ENCODE measurements at places on chromosomes 5 and 9.

DNA sequence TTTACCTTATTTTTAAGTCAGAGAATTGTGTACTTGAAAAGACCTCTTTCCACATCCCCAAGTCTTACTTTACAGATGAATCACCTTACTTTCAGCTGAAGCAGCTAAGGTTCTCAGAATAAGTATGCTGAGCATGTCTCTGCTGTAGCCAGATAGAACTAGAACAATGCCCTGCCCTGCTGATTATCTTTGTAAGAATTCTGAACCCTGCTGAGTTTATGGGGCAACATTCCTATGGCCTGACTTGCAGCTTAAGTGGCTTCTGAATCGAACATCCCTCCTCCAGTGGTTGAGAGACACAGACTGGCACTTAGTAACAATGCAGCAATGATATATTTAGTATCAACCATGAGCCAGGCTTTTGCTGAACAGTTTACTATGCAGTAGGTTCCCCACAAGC is 592.0 kb upstream of the WWC1 start:
- DNase-seq: peak; percentile 95

- DNase-seq: no peak
These were observed 84.3 kb downstream of the NNT start for GRCh38 chr5:43687275-43687674.

- DNase-seq: no peak
These were observed at the start of gene ALDH1A1 for GRCh38 chr9:72952914-72953313. Gene ALDH1A1, minus strand, starts transcription at chr9:72953053. Its CDS starts 53 bp downstream, at chr9:72953000.

DNA sequence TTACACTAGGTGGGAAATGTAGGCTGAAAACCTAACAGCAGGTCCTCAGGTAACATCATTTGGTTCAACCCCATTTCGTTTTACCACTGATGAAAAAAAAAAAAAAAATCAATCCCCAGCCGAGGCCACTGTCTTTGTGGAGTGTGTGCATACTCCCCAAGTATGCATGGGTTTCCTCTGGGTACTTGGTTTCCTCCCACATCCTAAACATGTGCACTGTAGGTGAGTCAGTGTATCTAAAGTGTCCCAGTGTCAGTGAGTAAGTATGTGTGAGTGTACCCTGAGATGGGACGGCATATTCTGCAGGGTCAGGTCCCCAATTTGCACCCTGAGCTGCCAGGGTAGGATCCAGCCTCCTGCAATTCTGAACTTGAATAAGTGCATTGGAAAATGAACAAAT is 966.5 kb upstream of the DMAC1 start:
- DNase-seq: no peak

- DNase-seq: no peak
These were observed 37.9 kb downstream of the ZFR start for GRCh38 chr5:32406650-32407049.

DNA sequence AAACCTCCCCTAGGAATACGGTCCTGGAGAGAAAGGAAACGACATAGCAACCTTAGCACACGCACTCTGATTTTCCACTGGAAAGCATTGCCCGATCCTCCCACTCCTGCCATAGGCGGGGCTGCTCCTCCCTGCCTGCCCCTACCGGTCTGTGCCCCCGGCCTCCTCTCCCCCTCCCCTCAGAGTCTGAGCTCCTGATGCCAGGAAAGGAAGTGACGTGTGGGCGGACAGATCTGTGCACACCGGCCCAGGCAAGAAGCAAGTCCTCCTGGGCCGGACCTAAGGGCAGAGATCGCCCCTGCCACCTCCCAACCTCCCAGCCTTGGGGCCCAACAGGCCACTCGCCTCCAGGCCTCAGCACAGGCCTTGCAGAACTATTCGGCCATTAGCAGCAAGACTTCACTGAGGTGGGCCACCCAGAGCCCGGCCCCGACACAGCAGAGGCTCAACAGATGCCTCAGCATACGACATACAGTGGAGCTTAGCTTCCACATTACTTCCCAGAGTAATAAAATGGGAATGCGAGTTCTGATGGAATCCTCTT is 7.2 kb downstream of the NINJ1 start:
- DNase-seq: no peak

DNA sequence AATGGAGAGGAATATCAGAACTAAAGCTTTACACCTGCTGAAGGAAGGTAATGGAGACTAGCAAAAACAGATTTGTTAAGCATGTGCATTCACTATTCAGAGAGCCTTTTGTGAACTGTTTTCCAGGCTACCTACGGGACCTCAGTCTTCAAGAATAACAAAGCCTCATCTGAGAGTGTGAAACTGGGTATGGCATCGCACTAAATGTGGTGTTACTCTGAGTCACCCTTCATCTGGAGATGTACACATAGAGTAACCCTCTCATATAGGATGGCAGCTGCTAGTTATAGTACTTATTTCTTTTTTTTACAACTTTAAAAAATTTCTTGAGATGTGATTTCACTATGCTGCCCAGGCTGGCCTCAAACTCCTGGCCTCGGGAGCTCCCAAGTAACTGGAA is 306.8 kb downstream of the ZNF608 start:
- no peak for DNase-seq

GRCh38 chr5:34490506-34491250 is 165.4 kb upstream of the RAI14 start:
- DNase-seq: no peak

DNA sequence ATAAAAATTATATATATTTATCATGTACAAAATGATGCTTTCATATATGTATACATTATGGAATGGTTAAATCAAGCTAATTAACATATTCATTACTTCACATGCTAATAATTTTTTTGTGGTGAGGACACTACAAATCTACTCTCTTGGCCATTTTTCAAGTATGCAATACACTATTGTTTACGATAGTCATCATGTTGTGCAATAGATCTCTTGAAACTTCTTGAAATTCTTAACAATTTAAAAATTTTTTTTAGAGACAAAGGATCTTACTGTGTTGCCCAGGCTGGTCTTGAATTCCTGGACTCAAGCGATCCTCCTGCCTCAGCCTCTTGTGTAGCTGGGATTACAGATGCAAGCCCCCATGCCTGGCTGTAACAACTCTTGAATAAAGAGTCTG is 45.2 kb upstream of the SHOC1 start:
- peak; percentile 42 for DNase-seq

DNA sequence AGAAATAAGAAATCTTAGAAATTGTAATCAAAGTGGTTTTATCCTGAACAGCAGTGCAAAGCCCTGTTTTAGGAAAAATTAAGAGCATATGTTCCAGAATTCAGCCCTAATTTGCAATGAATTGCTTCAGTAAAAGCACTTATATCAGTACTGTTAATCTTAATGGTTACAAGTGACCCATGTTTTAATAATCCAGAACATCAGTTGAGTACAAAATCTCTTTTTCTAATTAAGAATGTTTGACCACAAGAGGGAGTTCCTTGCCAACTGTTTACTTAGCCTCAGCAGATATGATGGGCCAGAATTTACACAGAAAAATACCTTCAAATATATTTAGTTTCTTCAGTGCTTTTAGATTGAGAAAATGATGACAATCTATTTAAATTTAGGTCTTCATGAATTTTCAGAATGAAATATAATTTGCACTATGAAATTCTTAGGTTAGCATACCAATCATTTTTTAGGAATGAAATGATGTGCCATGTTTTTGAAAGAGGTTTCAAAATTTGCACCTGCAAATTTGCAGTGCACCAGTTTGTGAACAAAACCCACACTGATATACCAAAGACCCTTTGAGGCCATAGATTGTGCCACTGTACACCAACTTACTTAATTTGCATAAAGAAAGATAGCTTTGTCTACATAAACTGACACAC is 926.3 kb upstream of the ARRDC3 start:
- peak; percentile 43 for DNase-seq

DNA sequence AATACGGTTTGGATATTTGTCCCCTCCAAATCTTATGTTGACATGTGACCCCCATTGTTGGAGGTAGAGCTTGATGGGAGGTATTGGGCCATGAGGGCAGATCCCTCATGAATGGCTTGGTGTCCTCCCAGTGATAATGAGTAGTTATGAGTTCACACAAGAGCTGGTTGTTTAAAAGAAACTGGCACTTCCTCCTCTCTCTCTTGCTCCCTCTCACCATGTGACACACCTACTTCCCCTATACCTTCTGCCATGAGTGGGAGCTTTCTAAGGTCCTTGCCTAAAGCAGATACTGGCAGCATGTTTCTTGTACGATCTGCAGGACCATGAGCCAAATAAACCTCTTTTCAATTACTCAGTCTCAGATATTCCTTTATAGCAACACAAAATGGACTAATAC is 132.0 kb downstream of the PIK3R1 start:
- no peak for DNase-seq

GRCh38 chr5:94281236-94281801 is 337.1 kb downstream of the KIAA0825 start:
- DNase-seq: no peak

- DNase-seq: no peak
These were observed 6.6 kb upstream of the OTULINL start for GRCh38 chr5:14574891-14575508.

- DNase-seq: no peak
These were observed 52.8 kb downstream of the ATP10B start for GRCh38 chr5:160799184-160799583.

GRCh38 chr9:99137225-99137624 is 32.3 kb downstream of the TGFBR1 start:
- DNase-seq: no peak
